ENCODE measurements at places on chromosomes 3 and 15. TPM values are rescaled to one million over a fixed set of nuclear protein-coding genes. Genes with fewer than 3 reads are reported as not detected.

- DNase-seq, result no peak
- peaks cover 5% of the 10 kb centered on the region for H3K27me3 ChIP-seq
- no peaks in the 10 kb centered on the region for H3K36me3 ChIP-seq
- H3K4me1 ChIP-seq, result no peaks in the 10 kb centered on the region
Measured at GRCh38 chr15:57320631-57321220, 55.6 kb upstream of the CGNL1 start.

IFT57 gene
- polyA plus RNA-seq, result 22.6 TPM

MOBP gene
- not detected for polyA plus RNA-seq

HAPLN3 gene
- 7.8 TPM for polyA plus RNA-seq

VPS13C gene
- polyA plus RNA-seq, result 18.5 TPM

GOLGA6L10 gene
- not detected for polyA plus RNA-seq
